ENCODE measurements at places on chromosomes 3 and 15. TPM values are rescaled to one million over a fixed set of nuclear protein-coding genes. Genes with fewer than 3 reads are reported as not detected.

GRCh38 chr3:38148311-38148882 lies 9.9 kb downstream of the MYD88 start:
- H3K27ac ChIP-seq = no peak overlapping the region
- H3K27me3 ChIP-seq = no peaks in the 10 kb centered on the region
- peaks cover 13% of the 10 kb centered on the region for H3K4me1 ChIP-seq
- no peak overlapping the region for H3K4me3 ChIP-seq
- H3K36me3 ChIP-seq = no peaks in the 10 kb centered on the region
- DNase-seq = no peak

- DNase-seq = no peak
- H3K36me3 ChIP-seq = peaks cover 24% of the 10 kb centered on the region
- no peak overlapping the region for H3K27ac ChIP-seq
- peaks cover 38% of the 10 kb centered on the region for H3K4me1 ChIP-seq
- H3K27me3 ChIP-seq = no peaks in the 10 kb centered on the region
Measured at GRCh38 chr3:128054367-128054766, 2.1 kb downstream of the SEC61A1 start.

GRCh38 chr3:41581700-41582099 lies 380.2 kb downstream of the ULK4 start:
- H3K36me3 ChIP-seq = no peaks in the 10 kb centered on the region
- DNase-seq = no peak
- H3K4me1 ChIP-seq = no peaks in the 10 kb centered on the region
- no peak overlapping the region for H3K4me3 ChIP-seq
- H3K27me3 ChIP-seq = no peaks in the 10 kb centered on the region

- no peak for DNase-seq
- H3K27ac ChIP-seq = no peak overlapping the region
- H3K4me3 ChIP-seq = no peak overlapping the region
Measured at GRCh38 chr3:61233746-61234145, 17.5 kb downstream of the FHIT start.

CPB1 gene
- not detected for total RNA-seq

- no peak overlapping the region for H3K27ac ChIP-seq
- DNase-seq = no peak
- H3K4me1 ChIP-seq = no peaks in the 10 kb centered on the region
- no peaks in the 10 kb centered on the region for H3K27me3 ChIP-seq
Measured at GRCh38 chr3:79380581-79380980, 387.2 kb downstream of the ROBO1 start.

CNOT10 gene
- 63.1 TPM for total RNA-seq

GRCh38 chr3:41863024-41863423 lies 98.9 kb downstream of the ULK4 start:
- H3K27ac ChIP-seq = no peak overlapping the region
- H3K4me3 ChIP-seq = no peak overlapping the region
- DNase-seq = no peak
- H3K4me1 ChIP-seq = no peaks in the 10 kb centered on the region
- H3K27me3 ChIP-seq = no peaks in the 10 kb centered on the region
- no peaks in the 10 kb centered on the region for H3K36me3 ChIP-seq

BHLHE40 gene
- 174 TPM for total RNA-seq

GRCh38 chr3:9291821-9292410 lies 42.5 kb upstream of the SRGAP3 start:
- no peaks in the 10 kb centered on the region for H3K36me3 ChIP-seq
- H3K27me3 ChIP-seq = no peaks in the 10 kb centered on the region
- H3K4me3 ChIP-seq = no peak overlapping the region
- H3K4me1 ChIP-seq = no peaks in the 10 kb centered on the region

- H3K4me1 ChIP-seq = no peaks in the 10 kb centered on the region
- H3K4me3 ChIP-seq = no peak overlapping the region
- no peak overlapping the region for H3K27ac ChIP-seq
- DNase-seq = no peak
Measured at GRCh38 chr3:58688574-58688973, 22.0 kb upstream of the FAM3D start.

DNA sequence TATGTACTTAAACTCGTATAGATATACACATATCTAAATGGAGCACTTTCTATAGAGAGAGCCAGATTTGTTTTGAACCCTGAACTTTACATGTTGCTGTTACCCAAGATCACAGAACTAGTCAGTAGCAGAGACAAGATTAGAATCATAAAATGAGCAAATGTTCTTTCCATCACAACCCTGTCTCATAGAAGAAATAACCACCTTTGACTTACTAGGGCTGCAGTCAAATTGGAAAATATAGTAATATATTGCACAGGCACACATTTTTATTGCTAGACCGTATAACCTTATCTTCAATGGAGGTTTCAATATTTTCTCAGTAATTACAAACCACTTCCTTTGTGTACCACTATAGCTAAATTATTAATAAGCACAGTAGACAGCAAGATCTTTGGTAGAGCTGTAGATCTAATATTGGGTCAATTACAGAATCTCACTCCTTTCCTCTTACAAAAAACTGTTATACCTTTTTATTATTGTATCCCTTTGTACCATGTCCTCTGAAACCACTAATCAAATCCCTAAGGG lies 41.5 kb upstream of the TBL1XR1 start:
- no peak overlapping the region for H3K27ac ChIP-seq
- no peaks in the 10 kb centered on the region for H3K36me3 ChIP-seq
- no peak for DNase-seq
- H3K4me3 ChIP-seq = no peak overlapping the region

EDC3 gene
- total RNA-seq = 52.0 TPM

DNA sequence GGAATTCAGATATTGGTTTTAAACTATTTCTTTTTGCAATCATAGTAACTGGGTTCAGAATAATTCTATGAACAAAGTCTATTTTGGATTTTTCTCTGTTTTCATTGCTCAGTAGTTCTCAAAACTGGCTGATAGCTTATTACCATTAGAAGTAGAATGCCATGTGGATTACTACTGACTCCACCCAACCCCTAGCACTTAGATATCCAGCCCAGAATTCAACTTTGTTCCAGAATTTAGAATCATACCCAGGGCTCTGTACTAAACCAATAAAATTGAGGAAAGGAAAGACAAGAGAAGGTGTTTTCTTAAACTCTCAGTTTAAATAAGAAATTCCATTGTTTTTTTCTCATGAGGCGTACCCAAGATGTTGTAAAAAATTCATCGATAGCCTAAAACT lies 39.0 kb upstream of the ABHD10 start:
- no peaks in the 10 kb centered on the region for H3K27me3 ChIP-seq
- no peak overlapping the region for H3K27ac ChIP-seq
- no peak overlapping the region for H3K4me3 ChIP-seq
- H3K36me3 ChIP-seq = no peaks in the 10 kb centered on the region
- no peaks in the 10 kb centered on the region for H3K4me1 ChIP-seq

DNA sequence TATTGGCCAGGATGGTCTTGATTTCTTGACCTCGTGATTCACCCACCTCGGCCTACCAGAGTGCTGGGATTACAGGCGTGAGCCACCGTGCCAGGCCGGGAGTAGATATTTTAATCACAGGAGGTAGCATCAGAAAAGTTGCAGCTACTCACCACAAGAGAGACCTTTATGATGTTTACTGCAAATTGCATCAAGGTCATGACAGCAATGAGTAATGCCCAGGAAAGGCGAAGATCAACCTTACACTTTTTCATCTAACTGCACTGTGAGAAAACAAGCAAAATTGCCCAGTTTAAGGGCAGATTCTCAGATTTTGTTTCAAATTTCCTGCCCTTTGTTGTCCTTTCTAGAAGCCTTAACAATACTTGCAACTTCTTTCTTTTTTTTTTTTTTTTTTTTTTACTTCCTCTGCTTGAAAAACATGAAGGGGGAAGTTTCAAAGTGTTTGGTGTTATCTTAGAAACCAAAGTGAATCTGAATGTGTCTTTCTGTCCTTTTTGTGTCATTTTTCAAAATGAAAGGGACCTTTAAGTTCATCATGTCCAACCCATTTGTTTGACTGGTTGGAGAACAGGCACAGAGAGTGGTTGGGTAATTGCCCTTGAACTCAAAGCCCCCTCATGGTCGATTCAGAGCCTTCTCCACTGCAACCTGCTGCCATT lies 25.0 kb downstream of the TGFBR2 start:
- DNase-seq = no peak
- no peaks in the 10 kb centered on the region for H3K36me3 ChIP-seq
- peak overlapping the region; percentile 45 for H3K4me3 ChIP-seq
- peak overlapping the region; percentile 44 for H3K27ac ChIP-seq
- H3K4me1 ChIP-seq = peaks cover 98% of the 10 kb centered on the region
- no peaks in the 10 kb centered on the region for H3K27me3 ChIP-seq

MNS1 gene
- 0.74 TPM for total RNA-seq

DNA sequence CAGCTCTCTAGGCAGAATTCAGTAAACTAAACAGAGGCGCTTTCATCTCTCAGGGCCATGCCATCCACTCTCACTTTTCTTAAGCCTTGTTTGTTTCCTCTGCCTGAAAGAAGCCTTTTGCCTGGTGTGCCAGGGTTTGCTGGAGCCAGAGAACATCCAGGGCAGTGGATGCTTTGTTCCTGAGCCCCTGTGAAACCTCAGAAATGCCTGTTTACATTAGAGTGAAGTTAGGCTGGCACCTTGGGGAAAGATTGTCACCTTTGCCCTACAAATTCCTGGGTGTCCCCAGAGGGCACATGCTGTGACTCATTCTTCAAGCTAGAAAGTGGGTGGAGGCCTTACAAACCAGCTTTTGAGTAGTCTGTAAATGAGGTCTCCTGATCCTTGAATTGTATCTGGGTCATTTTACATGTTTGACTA lies 10.7 kb upstream of the TRAK1 start:
- H3K4me1 ChIP-seq = peaks cover 24% of the 10 kb centered on the region
- no peaks in the 10 kb centered on the region for H3K27me3 ChIP-seq
- no peak for DNase-seq
- H3K27ac ChIP-seq = no peak overlapping the region
- no peaks in the 10 kb centered on the region for H3K36me3 ChIP-seq
- H3K4me3 ChIP-seq = no peak overlapping the region

- no peak for DNase-seq
- H3K4me3 ChIP-seq = no peak overlapping the region
- H3K27ac ChIP-seq = no peak overlapping the region
- H3K4me1 ChIP-seq = no peaks in the 10 kb centered on the region
Measured at GRCh38 chr3:47225310-47225906, 57.2 kb downstream of the KIF9 start.

Measured in CD8-positive, alpha-beta memory T cell (primary cell).